ENCODE measurements at places on chromosomes 3 and 15.

- DNase-seq, result peak; percentile 9
These were observed 1.0 kb upstream of the PRTG start for GRCh38 chr15:55743729-55744655.

- DNase-seq, result peak; percentile 13
These were observed 19.5 kb upstream of the CAV3 start for GRCh38 chr3:8713901-8714759.

DNA sequence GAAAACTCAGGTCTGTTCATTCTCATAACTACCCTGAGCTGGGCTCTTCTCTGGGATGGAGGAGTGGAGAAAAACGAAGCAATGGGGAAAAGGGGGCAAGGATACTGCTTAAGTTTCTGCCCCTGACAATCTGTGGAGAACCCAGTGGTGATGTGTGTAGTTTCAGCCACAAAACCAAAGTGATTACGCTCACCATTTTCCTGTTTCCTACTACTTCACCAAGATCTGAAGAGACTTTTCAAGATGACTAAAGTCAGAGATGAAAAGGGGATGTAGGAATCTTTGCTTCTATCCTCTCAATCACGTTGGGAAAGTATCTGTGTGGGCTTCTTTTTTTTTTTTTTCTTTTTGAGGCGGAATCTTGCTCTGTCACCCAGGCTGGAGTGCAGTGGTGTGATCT lies 8.3 kb upstream of the UBE2E1 start:
- DNase-seq, result no peak

- no peak for DNase-seq
These were observed 50.9 kb upstream of the CHRNB4 start for GRCh38 chr15:78691851-78692421.

DNA sequence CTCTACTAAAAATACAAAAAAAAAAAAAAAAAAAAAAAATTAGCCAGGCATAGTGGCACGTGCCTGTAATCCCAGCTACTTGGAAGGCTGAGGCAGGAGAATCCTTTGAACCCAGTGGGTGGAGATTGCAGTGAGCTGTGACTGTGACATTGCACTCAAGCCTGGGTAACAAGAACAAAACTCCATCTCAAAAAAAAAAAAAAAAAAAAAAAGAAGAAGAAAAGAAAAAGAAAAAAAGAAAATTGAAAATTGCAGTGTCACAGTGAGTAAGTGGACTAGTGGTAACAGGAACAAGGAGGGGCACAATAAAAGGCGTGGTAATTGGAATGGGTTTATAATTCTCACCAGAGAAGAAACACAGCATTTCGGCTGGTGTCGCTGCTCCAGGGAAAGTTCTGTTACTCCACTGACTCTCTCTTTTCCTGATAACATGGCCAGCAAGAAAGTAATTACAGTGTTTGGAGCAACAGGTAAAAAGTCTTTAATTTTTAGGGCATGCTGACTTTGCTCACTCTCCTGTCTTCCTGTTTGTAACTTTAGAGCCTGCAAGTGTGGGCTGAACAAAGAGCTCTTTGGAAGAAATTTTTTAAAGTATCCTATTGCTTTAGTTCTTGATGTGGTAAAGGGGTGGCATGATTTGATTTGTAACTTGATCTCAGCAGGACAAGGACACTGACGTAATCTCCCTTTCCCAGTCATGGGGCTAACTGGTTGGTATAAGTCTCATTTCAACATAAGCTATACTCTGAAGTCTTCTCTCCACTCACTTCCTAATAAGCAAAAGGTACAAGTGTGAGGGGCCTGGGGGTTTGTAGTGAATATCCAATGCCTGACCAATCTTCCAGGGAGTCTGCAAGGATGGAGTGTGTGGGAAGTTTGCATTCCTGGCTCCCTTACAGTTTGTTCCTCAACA lies 22.1 kb upstream of the TRA2B start:
- peak; percentile 89 for DNase-seq

DNA sequence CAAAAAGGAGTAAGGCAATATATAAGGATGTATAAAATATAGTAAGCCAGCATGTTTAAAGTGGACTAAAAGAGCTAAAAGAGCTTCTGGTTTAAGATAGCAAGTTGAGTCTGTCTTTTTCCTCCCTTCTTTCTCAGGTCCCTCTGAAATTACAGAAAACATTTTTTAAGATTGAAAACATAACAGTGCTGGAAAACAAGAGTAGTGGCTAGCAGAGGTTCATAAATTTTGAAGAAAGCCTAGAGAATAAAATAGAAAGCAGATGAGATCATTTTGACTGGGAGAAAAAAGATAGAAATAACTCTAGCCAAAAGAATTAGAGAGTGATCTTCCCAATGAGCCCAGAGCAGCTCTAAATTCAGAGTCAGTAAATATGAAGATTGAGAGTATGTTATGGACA lies 41.9 kb downstream of the ATP8B4 start:
- DNase-seq, result no peak

DNA sequence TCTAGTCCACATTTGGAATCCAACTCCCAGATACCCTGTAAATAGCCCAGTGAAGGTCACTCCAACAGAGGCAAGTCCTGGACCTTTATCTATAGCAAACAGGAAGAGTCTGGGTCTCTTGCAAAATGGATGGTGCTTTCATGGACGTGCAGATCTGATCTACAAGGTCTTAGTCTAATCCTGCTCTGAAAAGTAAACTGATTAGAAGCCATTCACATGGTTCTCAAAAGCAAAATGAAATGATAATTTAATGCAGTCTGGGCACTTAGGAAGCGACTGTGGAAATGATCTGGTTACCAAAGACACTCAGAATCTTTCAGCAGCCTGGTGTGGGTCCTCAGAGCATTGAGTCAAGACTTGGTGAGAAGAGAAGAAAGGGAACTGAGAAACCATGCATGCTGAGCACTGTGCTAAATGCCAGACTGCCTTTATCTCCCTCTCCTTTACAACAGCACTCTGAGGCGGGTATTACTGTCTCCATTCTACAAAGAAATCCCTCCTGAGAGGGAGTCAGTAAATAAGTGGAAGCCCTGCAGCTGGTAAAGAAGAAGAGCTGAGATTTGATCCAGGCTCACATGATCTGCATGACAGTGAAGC lies 29.0 kb downstream of the AQP9 start:
- no peak for DNase-seq

DNA sequence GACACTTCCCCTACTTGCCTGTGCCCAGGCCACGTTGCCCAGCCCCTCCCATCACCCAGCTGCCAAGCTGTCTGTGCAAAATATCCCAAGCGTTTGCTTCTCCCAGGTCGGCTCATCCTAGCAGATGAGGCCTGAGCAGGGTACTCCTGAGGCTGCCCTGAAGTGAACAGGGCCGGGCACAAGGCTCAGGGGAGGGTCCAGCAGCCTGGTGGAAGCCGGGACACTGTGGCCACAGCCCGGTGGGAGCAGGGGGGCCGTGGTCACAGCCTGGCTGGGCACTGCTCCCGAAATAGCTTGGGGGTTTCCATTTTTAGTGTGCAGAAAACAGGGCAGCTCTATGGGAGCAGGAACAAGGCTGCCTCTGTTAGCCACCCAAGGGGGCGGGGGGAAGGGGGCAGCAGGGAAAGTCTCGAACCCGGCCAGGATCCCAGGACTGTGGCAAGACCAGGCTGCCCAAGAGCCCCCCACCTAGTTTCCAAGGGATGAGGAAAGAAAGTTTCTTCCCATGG lies 3.4 kb downstream of the PLXNB1 start:
- no peak for DNase-seq

DNA sequence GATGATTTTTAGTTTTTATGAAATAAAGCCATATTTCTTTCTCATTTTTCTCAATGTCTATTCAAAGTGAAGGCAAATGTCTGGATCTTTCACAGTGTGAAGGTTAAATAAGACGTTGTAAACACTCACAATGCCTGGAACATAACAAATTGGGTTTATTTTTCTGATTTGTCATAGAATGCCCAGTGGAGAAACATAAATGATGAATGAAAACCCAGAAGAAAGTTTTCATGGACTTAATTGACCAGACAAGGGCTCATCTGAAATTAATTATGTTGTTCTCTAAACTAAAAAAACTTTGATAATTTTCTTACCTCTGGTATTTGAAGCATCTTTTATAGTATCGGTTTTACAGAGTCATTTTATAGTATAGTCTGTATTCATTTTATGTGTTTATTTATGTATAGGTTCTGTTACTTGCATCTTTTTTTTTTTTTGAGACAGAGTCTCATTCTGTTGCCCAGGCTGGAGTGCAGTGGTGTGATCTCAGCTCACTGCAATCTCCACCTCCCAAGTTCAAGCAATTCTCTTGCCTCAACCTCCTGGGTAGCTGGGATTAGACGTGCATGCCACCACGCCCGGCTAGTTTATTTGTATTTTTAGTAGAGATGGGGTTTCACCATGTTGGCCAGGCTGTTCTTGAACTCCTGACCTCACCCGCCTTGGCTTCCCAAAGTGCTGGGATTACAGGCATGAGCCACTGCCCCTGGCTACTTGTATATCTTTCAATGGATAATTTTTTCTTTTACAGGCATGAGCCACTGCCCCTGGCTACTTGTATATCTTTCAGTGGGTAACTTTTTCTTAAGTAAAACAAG lies 15.1 kb upstream of the BNIP2 start:
- DNase-seq, result peak; percentile 35

All from choroid plexus epithelial cell (primary cell).